Activated naive CD4-positive, alpha-beta T cell treated with anti-CD3 and anti-CD28 coated beads, Interleukin-2, amount 50 U/mL, for 16 hours (primary cell): ENCODE measurements at places on chromosomes 3 and 15.

- DNase-seq = peak; percentile 58
Measured at GRCh38 chr15:70299931-70300869, 202.5 kb upstream of the TLE3 start.

DNA sequence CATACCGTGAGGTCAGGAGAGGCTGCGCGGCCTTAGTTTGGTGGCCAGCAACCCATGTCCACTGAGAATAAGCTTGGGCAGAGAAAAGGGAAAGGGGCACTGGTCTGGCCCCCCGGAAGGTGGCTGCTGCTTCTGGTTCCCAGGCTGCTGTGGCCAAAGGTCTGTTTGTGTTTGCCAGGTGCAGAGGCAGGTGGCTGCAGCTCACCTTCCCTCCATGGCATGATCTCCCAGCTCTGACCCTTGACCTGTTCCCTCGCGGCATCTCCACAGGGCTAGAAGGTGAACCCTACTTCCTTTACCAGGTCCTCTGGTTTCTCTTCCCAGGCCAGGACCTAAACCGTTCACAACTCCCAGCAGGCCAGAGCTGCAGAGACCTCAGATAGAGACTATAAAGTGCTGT, 13.8 kb downstream of the VPS18 start:
- no peak for DNase-seq

DNA sequence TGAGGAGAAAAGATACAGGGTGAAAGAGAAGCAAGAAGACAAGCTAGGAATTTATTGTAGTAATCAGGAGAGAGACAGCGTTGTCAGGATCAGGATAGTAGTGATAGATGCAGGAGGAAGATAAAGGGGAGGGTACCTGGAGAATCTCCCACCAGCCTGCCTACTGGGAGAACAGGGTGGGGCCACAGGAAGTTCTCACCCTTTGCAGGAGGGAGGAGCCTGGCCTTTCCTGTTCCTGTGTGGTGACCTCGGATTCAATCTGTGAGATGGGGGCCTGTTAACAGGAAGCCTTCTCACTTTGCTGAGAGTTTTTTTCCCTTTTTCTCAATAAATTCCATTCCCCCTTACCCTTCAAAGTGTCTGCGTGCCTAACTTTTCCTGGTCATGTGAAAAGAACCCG, 37.6 kb downstream of the GMPS start:
- no peak for DNase-seq

DNA sequence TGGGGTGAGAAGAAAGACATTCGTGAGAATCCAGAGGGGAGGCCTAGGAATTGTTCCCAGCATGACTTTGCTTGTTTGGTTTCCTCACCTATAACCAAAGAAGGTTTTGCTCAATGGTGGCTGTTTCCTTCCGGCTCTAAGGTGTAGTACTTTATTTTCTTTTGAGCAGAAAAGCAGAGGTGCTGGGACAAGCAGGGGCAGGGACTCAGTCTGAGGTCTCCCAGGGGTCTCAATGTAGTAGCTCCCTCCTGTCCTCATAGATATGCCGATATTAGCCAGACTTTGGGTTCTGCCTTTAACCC, 41.6 kb downstream of the ZBTB38 start:
- no peak for DNase-seq
